NCI-H1417 treated with DMSO at 0.1 percent for 48 hours (cell line): ENCODE measurements at places on chromosomes 5 and 9.

DNA sequence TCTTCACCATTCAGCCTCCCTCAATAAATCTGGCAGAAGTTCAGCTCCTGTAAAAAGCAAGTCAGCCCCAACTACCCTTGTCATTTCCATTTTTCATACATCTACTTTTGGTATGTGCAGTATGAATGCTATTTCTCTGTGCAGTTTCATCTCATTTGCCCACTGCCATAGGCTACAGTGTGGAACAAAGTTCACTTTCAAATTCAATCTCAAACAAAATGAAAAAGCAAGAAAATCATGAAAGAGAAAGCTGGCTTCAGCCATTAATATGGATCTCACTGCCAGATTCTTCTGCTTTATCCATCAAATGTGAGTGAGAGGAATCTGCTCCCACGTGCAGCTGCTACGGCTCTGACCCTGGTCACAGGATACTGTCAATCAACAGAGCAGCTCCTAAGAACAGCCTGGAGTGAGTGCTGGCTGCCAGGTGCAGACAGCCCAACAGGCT lies 494.2 kb downstream of the ZNF608 start:
- DNase-seq = no peak

- peak; percentile 39 for DNase-seq
These were observed 193.2 kb downstream of the GADD45G start for GRCh38 chr9:89797937-89798455.

DNA sequence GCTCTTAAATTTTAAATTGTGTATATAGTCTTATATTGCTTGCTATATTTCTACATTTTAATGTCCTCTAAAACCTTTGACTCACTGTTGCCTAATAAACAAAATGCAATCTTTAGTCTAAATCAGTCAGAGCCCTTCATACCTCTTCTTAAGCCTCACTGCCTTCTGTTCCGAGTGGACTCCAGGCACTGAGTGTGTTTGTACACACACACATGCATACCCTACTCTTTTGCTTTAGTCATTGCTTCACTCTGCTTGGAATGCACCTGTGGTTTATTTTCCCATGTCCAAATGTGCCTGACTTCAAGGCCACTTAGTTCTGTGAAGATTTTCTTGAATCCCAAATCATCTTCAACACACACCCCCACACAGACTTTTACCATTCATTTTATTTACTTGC lies 60.9 kb downstream of the SLC12A2 start:
- DNase-seq = no peak

GRCh38 chr5:174159327-174160114 lies 114.0 kb downstream of the NSG2 start:
- no peak for DNase-seq
